Bronchus fibroblast of lung (primary cell): ENCODE measurements at places on chromosomes 2 and 18. TPM values are rescaled to one million over a fixed set of nuclear protein-coding genes. Genes with fewer than 3 reads are reported as not detected.

Gene NEMP2
- 5.9 and 6.4 TPM in 2 replicates for total RNA-seq

Gene B3GNT7
- total RNA-seq: 0.15 and 0.50 TPM in 2 replicates

Gene RAB6D
- total RNA-seq: not detected in 2 replicates

Gene PJVK
- 0.84 and 0.89 TPM in 2 replicates for total RNA-seq

Gene MROH2A
- total RNA-seq: not detected in 2 replicates

Gene ALPI
- not detected in 2 replicates for total RNA-seq

Gene SOX11
- total RNA-seq: 7.1 and 7.4 TPM in 2 replicates

Gene IL36RN
- total RNA-seq: not detected in 2 replicates

Gene MEP1B
- not detected in 2 replicates for total RNA-seq

Gene FLACC1
- total RNA-seq: not detected in 2 replicates

Gene ALPP
- not detected in 2 replicates for total RNA-seq

Gene PLCD4
- 0.67 and 0.89 TPM in 2 replicates for total RNA-seq

Gene SP5
- not detected in 2 replicates for total RNA-seq

Gene PGAP1
- 1.5 and 2.5 TPM in 2 replicates for total RNA-seq

Gene SLC23A3
- 0.45 and 0.50 TPM in 2 replicates for total RNA-seq

Gene CSRNP3
- 1.7 and 2.5 TPM in 2 replicates for total RNA-seq

Gene FAM124B
- total RNA-seq: not detected in 2 replicates

Gene HOXD11
- not detected in 2 replicates for total RNA-seq

Gene IMPA2
- total RNA-seq: 14.1 and 14.6 TPM in 2 replicates

Gene DYNAP
- total RNA-seq: not detected in 2 replicates

Gene RMND5A
- 7.1 and 8.1 TPM in 2 replicates for total RNA-seq

Gene PRKAG3
- not detected in 2 replicates for total RNA-seq

Gene CLEC4F
- not detected in 2 replicates for total RNA-seq
